Muscle of back (tissue), 13 donors: ENCODE measurements at places on chromosomes 5 and 9. TPM values are rescaled to one million over a fixed set of nuclear protein-coding genes. Genes with fewer than 3 reads are reported as not detected.

Gene LCN15
- polyA plus RNA-seq: 0.86 TPM

Gene TRIP13
- 8.7 TPM for polyA plus RNA-seq

Gene TMC1
- 0.37 TPM for polyA plus RNA-seq

Gene TOR2A
- 7.4 TPM for polyA plus RNA-seq

Gene IQGAP2
- 9.9 TPM for polyA plus RNA-seq

Gene HTR1A
- not detected for polyA plus RNA-seq

Gene THBS4
- polyA plus RNA-seq: 212 TPM

Gene TRPM6
- polyA plus RNA-seq: 0.05 TPM

Gene BTNL8
- not detected for polyA plus RNA-seq
